Spinal cord (tissue), 10 donors: ENCODE measurements at places on chromosomes 12 and 14. TPM values are rescaled to one million over a fixed set of nuclear protein-coding genes. Genes with fewer than 3 reads are reported as not detected.

DNA sequence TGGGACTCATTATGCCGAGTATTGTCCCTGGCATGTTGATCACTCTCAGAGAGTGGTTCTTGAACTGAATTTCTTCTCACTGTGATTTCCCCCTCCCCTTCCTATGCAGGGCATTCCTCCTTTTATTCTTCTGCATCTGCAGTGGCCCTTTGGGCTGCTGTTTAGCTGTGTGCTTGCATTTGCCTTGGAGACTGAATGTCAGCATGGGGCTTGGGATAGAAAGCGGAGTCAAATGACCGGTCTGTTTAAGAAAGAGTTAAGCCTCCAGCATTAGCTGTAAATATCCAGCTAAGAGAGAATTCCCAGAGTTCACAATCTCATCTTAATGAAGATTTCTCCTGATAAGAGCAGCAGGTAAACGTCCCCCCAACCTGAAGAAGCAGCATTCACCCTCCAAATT lies 65.6 kb upstream of the RMST start:
- DNase-seq = no peak

DNA sequence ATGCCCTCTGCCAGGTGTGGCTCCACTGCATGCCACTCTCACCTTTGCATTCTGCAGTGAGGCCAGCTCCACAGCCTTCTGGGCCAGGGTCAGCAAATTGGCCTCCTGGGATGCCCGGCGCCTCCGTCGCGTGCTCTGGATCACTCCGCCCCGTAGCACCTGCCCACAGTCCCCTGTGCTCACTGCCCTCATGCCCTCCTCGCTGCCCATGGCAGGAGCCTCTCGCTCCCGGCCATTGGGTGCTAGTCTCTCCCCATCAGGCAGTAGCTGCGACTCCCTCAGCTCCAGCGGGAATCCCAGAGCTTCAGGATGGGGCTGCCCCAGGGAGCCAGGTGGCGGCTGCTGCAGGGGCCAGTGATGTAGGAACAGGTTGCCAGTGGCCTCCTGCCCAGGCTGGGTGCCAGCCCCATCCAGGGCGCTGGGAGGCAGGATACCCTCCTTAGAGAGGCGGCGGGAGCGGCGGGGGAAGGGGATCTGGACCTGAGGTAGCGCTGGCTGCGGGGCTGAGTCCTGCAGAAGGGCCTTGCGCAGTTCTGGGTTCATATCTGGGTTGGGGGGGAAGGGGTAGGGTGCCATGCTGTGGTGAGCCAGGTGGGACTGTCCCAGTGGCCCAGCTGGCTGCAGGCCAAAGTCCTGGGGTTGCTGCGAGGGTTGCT lies 24.5 kb upstream of the PNMA1 start:
- DNase-seq = no peak

- no peak for DNase-seq
These were observed 110.3 kb upstream of the CNTN1 start for GRCh38 chr12:40581889-40582288.

ZNF219 gene
- total RNA-seq = 16.3 TPM

PRB2 gene
- total RNA-seq = not detected

- no peak for DNase-seq
These were observed 37.7 kb downstream of the AREL1 start for GRCh38 chr14:74675219-74675618.

DNA sequence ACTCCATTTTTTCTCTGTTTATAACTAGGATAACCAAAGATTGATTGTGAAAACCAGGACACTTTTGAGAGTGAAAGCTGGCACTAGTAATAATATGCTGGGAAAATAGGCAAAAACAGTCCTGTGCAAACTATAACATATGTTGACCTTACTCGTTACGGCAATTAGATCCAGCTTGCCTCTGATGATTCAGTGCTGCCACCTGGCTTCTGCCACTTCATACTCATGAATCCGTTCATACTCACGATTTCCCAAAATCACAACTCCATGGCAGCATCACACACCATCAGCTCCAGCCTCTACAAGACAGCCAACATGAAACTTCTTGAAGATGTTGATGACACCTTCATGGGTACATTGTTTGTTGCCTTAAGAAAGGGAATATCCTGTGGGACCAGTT lies 49.1 kb upstream of the CAND1 start:
- no peak for DNase-seq
